ENCODE measurements at places on chromosomes 7 and 10.

DNA sequence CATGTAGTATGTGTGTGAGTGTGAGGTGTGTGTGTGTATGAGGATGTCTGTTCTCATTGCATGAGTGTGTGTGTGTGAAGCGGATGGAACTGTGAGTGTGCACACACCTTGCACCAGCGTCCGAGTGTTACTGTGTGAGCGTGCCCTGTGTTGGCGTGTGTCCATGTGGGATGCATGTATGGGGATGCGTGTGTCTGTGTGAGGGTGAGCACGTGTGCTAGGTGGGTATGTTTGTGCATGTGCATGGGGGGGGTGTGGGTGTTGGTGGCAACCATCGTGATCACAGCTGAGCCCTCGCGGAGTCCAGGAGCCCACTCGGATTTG lies 6.4 kb downstream of the KNDC1 start:
- no peak for DNase-seq

GRCh38 chr10:2851566-2851965 lies 215.8 kb upstream of the PFKP start:
- no peak for DNase-seq

DNA sequence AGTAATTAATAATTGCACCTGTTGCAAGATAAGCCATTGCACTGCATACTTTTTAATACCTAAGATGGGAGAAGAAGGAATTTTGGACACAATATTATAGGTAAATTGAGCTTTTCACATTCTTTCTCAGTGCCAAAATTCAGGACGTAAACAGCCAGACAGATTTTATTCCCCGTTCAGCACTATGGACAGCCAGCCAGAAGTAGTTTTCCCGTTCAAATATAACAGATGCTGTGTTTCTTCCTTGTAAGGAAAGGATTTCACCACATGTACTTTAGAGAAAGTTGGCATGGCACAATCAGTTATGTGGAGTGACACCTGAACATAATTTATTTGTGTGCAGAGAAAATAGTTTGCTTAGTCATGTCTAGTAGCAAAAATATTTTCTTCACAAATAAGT lies 34.8 kb downstream of the SEMA3E start:
- no peak for DNase-seq

GRCh38 chr10:28130267-28130666 lies 131.4 kb upstream of the ODAD2 start:
- DNase-seq = no peak

DNA sequence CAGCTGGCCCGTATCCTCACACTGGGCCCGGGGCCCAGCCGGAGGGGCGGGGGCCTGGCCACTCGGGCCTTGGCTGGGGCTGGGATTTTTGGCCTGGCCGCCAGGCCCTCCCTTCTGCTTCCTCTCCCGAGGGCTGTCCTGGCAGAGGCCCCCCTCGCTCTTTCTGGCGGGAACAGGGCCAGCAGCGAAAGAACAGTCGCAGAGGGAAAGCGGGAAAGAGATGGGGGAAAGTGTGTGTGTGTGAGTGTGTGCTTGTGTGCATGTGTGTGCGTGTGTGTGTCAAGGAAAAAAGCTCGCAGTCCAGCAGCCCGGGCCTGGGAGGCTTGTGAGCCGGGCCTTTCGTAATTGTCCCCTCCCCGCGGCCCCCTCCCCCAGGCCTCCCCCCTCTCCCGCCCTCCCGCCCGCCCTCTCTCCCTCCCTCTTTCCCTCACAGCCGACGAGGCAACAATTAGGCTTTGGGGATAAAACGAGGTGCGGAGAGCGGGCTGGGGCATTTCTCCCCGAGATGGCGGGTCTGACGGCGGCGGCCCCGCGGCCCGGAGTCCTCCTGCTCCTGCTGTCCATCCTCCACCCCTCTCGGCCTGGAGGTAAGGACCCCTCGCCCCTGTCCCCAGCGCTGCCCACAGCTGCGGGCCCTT lies at the start of gene ELN:
Gene ELN (plus strand): TSS at position 491 of the 638 bp plus-strand sequence. CDS start 15 bp downstream, at position 506.
- DNase-seq = no peak

- DNase-seq = no peak
These were observed 70.0 kb downstream of the VOPP1 start for GRCh38 chr7:55502124-55502857.

GRCh38 chr7:29194594-29195427 lies at the start of gene CHN2:
Gene CHN2 (plus strand): TSS chr7:29194775.
- no peak for DNase-seq

GRCh38 chr10:132973903-132974241 lies 31.5 kb upstream of the CFAP46 start:
- DNase-seq = no peak

- peak; percentile 64 for DNase-seq
These were observed 59.9 kb downstream of the MAP3K8 start for GRCh38 chr10:30493609-30494530.

- DNase-seq = no peak
These were observed 34.5 kb upstream of the GSAP start for GRCh38 chr7:77450613-77451012.

DNA sequence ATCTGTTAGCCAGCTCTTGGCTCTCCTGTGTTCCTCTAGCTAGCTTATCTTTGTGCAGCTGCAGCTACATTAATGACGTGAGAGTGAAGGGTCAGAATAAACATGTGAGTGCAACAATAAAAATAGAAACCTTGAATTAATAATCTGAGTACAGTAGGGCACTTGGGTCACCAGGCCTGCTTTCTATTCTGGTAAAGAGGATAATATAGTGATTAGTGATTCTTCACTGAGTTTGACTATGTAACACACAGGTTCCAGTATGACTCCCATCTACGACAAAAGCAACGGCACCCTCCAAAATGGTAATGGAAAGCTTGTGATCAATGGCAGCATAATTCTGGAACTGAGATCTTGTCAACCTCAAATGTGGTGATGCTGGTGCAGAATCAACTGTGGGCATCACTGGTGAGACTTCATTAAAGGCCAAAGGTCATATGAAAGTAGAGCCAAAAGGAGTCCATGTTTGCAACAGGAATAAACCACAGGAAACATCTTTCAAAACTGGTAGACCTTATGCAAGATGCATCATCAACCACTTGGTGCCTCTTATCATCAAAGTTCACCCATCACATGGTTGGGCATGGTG lies 77.6 kb downstream of the NRBF2 start:
- peak; percentile 51 for DNase-seq

DNA sequence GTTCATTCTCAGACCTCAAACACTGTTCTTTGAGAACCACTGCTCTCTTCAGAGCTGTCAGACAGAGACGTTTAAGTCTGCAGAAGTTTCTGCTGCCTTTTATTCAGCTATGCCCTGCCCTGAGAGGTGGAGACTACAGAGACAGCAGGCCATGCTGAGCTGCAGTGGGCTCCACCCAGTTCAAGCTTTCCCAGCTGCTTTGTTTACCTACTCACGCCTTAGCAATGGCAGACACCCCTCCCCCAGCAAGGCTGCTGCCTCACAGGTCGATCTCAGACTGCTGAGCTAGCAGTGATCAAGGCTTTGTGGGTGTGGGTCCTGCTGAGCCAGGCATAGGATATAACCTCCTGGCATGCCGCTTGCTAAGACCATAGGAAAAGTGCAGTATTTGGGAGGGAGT lies 80.5 kb upstream of the CYP2C9 start:
- no peak for DNase-seq

GRCh38 chr10:1552406-1552805 lies 184.9 kb downstream of the ADARB2 start:
- no peak for DNase-seq

- no peak for DNase-seq
These were observed 26.1 kb downstream of the ENKUR start for GRCh38 chr10:24989867-24990266.

GRCh38 chr7:98058186-98058585 lies 48.5 kb upstream of the LMTK2 start:
- no peak for DNase-seq

DNA sequence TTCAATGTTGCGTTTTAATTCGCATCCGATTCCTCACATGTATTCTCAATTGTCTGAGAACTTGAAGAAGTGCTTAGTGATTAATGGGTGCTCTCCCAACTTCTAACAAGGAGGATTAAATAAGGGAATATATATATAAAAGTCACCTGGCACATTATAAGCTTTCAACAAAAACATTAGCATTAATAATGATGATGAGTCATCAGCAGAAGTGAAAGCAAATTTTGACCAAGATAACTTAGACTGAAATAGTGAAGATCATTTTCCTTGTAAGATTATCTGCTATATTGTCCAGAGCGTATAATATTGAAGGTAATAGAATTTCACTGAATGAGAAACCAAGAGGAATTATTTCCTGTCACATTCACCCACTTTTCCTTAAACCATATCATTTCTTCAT lies 8.5 kb downstream of the ASAH2 start:
- DNase-seq = no peak

DNA sequence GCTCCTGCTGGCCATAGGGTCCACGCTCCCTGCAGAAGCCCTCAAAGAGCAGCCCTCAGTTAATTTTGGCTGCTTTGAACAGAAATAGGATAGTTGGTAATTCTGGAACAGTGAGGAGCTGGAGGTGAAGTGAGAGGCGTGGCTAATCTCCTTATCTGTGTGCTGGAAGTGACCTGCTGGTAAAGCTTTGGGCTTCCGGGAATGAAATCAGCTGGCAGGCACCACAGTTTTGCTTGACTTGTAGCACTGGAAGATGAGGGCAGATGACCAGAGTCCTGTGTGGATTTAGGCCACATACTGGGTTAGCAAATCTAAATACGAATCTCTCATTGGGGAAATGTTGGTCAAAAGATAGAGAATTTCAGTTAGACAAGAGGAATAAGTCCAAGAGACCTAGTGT lies 10.2 kb downstream of the ATP6V0E2 start:
- no peak for DNase-seq

- DNase-seq = no peak
These were observed 2.6 kb downstream of the NPTX2 start for GRCh38 chr7:98619450-98620321.

DNA sequence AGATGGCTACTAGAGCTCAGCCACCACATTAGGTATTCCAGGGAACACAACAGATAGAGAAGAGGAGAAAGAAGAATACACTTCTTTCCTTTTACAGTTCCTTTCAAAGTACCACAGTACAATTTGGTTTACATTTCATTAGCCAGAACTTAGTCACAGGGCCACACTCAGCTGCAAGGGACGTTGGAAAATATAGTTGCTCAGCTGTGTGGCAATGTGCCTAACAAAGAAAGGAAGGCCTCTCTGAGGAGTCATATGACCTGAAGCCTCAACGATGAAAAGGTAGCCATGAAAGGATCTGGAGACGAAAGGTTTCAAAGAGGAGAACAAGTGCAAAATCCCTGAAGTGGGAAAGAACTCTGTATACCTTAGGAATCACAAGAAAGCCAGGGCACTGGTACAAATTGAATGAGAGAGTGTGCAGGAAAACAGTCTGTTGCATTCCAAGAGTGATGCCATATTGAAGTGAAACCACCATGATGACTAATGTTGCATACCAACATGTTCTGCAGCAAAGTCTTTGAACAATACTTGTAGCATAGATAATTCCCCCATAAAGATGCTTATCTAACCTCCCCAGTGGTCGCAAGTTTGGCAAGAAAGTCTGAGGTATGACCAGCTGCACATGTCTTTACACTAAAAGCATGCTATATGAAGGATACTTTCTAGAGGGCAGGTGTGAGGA lies 278.9 kb downstream of the HPSE2 start:
- DNase-seq = no peak

DNA sequence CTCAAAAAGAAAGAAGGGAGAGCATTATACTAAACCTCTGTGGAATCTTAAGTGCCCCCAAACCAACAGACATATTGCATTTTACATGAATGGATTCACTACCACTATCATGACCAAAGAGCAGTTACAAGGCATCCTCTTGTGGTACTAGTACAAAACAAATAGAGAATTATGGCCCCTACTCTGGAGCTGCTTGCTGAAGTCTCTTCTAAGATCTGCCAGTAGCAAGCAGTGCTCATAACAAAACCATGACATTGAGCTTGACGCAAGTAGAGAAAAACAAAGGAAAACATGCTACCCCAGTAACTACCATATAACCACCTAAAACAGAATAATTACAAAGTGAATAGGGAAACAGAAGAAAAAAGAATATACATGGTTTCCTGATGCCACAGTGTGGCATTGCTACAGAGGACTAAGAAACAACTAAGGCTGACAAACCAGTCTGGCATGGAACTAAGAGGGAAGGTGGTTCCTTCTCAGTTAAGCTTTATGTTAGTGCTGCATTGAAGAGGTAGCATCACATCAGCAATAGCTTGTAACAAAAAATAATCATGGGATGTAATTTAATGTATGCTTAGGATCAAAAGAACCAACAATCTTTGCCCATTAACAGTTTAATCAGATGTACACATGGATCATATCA lies 150.2 kb upstream of the AGR3 start:
- no peak for DNase-seq

- DNase-seq = no peak
These were observed 73.2 kb downstream of the VCL start for GRCh38 chr10:74071157-74071556.

DNA sequence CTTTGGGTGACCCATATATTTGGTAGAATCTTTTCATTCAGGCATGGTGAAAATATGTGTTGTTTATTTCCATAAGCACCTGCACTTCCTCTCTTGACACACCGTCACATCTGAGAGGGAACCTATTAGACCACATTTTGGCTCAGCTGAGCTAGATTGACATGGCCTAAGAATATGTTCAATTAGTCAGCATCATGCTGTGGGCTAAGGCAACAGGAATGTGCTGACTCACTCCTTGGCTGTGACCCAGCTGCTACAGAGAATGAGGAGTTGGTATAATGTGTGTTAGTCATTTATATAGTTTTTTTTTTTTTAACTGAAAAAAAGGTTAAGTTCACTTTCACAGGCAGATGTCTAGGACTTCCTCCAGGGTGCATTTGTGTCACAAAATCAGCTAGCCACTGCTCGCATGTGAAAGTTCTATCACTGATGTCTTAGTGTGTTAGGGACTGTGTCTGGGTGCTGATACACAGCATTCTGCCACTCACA lies 180.6 kb downstream of the SEMA3E start:
- DNase-seq = peak; percentile 27

DNA sequence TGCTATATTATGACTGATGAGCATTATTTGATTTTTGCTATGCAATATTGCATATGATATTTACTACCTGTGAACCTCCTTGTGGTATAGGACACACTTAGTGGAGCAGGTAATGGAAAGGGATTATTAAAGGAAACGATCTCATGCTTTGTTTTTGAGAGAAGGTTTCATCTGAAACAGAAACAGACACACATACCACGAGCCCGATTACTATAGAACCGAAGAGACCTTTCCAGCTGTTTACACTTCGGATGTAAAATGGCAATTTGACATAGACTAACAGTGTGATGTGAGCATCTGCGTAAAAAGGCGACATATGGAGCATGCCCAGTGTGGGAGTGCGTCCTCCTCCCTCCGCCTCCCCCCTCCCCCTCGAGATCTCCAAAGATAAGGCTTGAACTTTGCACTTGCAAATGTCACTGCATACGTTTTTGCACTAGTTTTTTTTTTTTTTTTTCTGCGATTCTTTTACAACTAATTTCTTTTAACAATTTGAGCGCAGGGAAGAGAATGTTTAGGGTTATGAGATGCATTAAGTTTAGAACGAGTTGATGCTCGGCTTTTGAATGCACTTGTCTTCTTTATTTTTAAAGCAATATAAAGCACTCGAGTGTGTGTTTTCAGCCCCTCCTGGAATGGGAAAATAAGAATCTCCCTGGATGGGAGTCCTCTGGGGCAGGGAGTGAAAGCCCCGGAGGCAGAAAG lies 251.0 kb downstream of the NSUN6 start:
- DNase-seq = peak; percentile 9

GRCh38 chr10:72242675-72243074 lies 26.6 kb upstream of the ASCC1 start:
- no peak for DNase-seq

GRCh38 chr10:130221456-130222375 lies 85.5 kb downstream of the GLRX3 start:
- DNase-seq = no peak

All from GM06990 (cell line).